ENCODE measurements at places on chromosomes 7 and 10.

DNA sequence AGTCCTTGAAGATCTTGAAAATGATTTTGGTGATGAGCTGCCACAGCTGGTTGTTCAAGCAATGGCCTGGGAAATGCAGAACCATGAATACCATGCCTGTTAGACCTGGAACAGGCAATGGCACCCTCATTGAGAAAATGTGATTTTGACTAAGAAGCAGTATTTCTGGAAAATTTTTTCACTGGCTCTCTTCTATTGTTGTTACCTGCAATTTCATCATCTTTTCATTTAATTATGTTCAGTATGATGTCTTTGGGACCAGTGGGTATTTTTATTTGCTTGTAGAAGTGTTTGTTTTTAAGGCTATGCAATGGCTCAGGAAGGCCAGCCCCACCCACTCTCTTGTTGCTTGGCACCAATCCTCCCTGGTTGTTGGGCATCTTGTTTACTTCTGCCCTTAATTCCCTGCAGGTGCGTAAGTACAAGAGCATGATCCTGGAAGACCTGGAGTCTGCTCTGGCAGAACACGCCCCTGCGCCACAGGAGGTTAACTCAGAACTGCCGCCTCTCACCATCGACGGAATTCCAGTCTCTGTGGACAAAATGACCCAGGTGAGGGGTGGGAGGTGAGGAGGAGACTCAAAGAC is 78.6 kb downstream of the NRF1 start:
- DNase-seq, result no peak

DNA sequence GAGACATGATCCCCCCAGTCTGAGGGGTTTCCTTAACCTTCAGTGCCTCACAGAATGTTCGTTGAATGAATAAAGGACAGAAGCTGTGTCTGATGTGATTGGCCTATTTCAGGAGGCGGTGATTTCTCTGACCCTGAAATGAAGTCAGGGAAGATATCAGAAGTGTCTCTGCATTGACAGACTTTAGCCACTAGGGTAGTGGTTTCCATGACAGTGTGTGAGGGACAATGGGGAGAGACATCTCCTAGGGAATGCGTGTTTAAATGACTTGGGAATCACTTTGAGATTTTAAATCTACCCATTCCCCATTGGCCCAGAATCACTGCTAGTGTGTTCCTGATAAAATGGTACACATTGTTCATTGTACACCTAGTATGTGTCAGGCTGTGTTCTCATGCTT is 132.0 kb downstream of the CFAP58 start:
- DNase-seq, result no peak

GRCh38 chr10:5507649-5508131 is 8.3 kb upstream of the CALML5 start:
- no peak for DNase-seq

- DNase-seq, result no peak
Measured at GRCh38 chr7:139914306-139915267, 85.5 kb downstream of the TBXAS1 start.

GRCh38 chr10:103181244-103181643 is 11.8 kb downstream of the NT5C2 start:
- DNase-seq, result no peak

DNA sequence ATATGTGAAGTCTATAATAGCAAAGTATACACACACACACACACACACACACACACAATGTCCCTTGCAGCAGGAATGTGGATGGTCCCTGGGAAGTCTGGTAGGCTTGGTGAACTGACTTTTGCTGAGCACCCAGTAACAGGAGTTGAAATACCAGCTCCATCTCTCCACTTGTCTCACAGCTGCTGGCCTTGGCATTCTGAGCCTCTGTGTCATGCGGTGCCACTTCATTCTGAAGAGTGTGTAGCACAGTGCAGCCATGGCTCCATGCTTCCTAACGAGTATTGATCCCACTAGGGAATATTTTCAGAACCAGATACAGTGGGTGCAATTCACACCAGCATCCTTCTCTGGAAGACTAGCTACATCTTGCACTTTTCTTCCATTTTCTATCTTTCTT is 192.4 kb downstream of the ADARB2 start:
- no peak for DNase-seq

- DNase-seq, result no peak
Measured at GRCh38 chr7:30433082-30433481, 45.5 kb downstream of the NOD1 start.

DNA sequence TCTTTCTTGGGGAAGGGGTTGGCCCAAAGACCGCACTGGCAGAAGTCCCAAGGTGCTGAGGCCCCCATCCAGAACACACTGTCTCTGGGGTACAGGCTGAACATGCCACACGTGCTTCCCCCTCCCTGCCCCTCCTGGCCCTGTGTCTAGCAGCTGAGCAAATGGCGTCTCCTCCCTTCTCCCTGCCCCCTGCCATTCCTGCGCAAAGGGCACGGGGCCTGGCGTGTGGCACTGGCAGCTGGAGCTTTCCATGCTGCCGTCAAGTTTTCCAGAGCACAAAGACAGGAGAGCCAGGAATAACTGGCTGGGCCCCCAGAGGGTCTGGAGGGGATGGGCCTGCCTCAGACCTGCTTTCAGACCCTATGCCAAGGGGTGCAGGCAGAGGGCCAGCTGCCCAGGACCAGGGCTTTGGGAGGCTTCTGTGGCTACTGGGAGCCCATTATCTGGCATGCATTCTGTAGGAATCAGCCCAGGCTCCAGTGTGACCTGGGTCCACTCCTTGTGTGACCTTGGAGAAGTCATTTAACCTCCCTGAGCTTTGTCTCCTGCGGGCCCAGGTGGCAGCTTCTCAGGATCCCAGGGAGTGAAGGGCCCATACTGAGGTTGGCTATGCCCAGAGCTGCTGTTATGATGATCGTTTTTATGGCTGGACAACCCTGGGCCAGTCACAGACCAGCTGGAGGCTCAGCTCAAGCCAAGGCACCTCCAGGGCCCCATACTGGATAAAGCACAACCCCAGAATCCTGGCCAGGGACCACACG is 710 bp upstream of the LDB3 start:
- no peak for DNase-seq

- no peak for DNase-seq
Measured at GRCh38 chr7:50470250-50471163, 20.4 kb upstream of the FIGNL1 start.

GRCh38 chr7:45435131-45435530 is 139.0 kb upstream of the ADCY1 start:
- DNase-seq, result no peak

DNA sequence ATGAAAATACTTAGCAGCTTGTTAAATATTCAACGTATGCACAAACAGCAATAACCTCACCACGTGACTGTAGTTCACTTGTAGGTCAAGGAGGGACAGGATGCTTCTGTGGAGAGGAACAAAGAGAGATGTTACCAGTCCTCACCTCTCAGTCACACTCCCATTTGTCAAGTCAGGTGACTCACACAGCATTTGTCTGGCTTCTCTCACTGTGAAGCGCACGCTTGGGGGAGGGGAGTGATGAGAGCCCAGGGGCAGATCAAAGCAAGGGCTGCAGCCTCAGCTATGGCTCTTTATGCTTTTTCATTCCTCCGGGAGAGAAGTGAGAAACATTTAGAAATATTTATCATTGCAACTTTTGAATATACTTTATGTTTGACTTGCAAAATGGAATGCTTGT is 2.9 kb upstream of the RBM20 start:
- no peak for DNase-seq

GRCh38 chr7:907158-907980 is 31.0 kb downstream of the GET4 start:
- no peak for DNase-seq

DNA sequence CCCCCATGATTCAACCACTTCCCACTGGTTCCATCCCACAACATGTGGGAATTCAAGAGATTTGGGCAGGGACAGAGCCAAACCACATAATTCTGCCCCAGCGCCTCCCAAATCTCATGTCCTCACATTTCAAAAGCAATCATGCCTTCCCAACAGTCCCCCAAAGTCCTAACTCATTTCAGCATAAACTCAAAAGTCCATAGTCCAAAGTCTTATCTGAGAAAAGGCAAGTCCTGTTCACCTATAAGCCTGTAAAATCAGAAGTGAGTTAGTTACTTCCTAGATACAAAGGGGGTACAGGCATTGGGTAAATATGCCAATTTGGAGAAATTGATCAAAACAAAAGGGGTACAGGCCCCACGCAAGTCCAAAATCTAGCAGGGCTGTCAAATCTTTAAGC is 272.9 kb downstream of the MAGI2 start:
- no peak for DNase-seq

DNA sequence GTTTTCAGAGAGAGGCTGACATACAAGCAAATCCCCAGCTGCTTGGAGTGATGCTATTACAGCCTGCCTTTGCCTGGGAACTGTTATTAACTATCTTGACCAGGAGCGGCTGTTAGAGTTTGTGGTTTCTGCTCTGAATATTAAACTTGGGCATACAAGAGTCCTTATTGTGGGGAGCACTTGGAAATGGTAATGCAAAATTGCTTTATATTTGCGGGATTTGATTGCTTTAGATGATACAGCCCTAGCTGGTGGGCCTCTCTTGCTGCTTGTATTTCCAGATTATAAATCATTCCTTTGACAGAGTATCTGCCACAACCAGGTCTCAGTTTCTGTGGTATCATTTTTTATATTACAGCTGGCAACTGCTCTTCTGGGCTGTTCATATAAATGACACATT is 101.9 kb upstream of the FAM204A start:
- no peak for DNase-seq

- DNase-seq, result no peak
Measured at GRCh38 chr7:14095233-14095950, 105.9 kb upstream of the ETV1 start.

DNA sequence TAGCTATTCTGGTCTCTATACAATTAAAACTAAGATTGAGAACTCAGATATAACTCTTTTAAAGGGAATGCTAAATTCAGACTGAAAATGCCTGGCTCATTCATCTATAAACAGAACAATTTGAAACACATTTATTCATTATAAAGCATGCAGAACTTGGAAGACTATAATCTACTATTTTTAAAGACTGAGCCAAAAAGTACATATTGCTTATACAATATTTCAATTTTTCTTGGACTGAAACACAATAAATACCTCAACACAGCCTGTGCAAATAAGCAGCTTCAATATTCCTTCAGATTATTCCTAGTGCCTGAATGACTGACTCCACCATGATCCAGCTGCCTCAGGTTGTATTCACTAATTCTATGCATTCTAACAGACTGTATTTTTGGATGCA is 15.5 kb upstream of the PHYH start:
- DNase-seq, result no peak

GRCh38 chr10:86693721-86694369 is 25.5 kb downstream of the LDB3 start:
- no peak for DNase-seq

DNA sequence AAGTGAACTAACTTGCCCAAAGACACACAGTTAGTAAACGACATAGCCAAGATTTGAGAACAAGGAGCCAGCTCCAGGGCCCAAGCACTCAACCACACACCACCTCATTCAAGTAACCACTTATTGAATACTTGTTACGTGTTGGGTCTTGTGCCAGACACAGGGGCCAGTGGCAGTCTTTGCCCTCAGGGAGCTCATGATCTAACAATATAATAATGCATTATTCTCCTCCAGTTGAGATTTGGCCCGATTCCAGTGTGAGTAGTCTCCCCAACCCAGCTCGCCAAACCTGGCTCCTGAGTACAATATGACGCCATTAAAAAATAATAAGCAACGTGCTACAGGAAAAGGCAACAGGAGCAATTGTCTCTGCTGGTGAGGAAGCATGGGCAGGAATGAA is 14.4 kb upstream of the STK17A start:
- no peak for DNase-seq

DNA sequence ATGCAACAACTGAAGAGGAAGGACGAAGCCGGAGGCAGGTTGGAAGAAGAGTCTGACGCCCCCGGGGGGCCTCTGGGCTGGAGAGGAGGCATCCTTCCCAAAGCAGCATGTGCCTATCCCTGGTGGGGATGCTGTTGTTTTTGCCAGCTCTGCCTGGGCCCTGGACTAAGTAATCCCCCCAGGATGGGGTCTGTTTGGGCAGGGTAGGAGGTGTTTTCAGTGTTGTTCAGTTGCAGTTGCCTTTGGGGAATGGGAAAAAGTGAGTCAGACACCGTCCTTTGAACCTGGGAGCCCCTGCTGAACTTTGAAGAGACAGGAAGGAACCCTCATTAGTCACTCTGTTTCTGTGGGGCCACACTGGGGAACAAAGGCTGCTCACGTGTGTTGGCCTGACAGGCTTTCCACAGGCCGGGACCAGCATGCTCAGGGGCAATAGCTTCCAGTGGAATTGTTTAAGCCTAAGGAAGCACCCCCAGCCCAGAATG is 35.2 kb upstream of the GDF10 start:
- no peak for DNase-seq

DNA sequence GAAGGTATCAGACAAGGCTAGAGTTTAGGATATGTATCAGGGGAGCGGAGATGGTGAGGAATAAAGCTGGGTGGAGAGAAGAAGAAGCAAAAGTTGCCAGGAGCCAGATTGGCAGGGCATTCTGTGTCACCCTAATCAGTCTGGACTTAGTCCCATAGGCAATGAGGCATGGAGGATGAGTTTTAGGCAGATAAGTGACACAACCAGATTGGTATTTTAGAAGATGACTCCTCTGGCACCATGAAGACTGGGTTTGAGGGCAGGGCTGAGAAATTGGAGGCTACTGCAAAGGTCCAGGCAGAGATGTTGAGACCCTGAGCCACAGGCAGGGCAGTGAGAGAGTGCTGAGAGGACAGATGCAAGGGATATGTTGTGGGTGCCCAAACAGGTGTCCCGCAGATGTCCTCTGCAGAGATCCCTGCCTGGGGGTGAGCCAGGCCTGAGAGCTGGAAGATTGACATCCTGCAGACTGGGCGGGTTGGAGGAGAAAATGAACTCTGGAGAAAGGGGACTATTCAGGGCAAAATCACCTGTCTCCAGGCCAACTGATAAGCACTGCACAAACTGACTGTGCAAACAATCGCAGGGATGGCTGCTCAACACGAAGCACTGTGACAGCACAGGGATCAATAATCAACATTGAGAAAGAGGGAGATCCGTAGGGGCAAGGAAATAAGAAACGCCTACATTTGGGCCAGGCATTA is 11.9 kb upstream of the HABP2 start:
- no peak for DNase-seq

DNA sequence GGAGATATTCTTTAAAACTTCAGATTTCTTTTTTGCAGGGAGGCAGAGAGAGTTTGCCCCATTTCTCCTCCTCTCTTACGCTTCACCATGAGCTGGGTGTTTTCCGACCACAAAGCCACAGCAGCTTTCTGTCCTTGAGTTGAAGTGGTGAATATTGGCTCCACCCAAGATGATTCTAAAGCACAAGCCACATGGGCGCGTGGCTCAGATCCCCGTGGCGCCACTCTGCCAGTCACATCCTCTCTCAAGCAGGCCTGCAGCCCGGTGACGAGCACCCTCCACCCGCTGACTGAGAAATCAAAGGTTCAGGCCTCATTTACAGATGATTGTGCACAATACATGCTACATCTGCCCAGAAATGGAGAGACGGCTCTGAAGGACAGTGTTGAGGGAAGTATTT is 27.6 kb upstream of the RNF32 start:
- DNase-seq, result no peak

Measured in NCI-H1436 treated with DMSO at 0.1 percent for 48 hours (cell line).